ENCODE measurements at places on chromosomes 3 and 15.

DNA sequence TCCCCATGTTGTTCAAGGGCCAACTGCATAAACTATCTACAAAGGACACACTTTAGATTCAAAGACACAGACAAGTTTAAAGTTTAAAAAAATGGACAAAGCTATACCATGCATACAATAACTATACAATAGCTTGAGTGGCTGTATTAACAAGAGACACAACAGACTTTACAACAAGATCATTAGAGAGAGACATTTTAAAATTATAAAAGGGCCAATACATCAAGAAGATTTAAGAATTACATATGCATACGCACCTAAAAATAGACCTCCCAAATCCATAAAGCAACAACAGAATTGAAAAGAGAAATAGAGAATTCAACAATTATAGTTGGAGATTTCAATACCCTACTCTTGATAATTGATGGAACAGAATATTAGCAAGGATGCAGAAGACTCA, 79.4 kb downstream of the XXYLT1 start:
- no peak for DNase-seq

- DNase-seq = no peak
These were observed 36.4 kb downstream of the EIF3J start for GRCh38 chr15:44573386-44573785.

GRCh38 chr3:46086986-46087385, 59.7 kb upstream of the XCR1 start:
- DNase-seq = no peak

- DNase-seq = no peak
These were observed 486 bp downstream of the CDIN1 start for GRCh38 chr15:36579792-36580431.

GRCh38 chr15:40047415-40048210, 8.6 kb upstream of the SRP14 start:
- no peak for DNase-seq

DNA sequence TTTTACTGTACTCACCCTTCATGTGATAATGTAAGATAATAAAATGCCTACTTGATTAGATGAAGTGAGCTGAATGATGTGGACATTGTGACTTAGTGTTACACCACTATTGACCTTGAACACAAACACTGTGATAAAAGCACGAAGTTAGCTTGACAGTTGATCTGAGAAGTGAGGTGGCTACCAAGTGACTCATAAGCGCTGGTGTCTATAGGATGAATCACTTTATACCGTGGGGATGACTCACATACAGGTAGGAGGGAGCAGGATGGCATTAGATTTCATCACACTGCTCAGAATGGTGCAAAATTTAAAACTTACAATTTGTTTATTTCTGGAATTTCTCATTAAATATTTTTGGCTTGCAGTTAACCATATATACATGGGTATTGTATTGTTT, 174.7 kb upstream of the CNTN3 start:
- DNase-seq = no peak

GRCh38 chr3:169600732-169601131, 62.8 kb downstream of the MECOM start:
- no peak for DNase-seq

- no peak for DNase-seq
These were observed 10.4 kb upstream of the ZFAND6 start for GRCh38 chr15:80049046-80049445.

GRCh38 chr3:67662733-67663132, 8.3 kb upstream of the SUCLG2 start:
- no peak for DNase-seq

- DNase-seq = no peak
These were observed 52.6 kb upstream of the DUT start for GRCh38 chr15:48278666-48279065.

GRCh38 chr3:39192490-39193092, at the start of gene XIRP1:
TSS of gene XIRP1 (minus strand) at chr3:39192595. CDS start at chr3:39189445, 3,150 bp downstream.
- DNase-seq = no peak

DNA sequence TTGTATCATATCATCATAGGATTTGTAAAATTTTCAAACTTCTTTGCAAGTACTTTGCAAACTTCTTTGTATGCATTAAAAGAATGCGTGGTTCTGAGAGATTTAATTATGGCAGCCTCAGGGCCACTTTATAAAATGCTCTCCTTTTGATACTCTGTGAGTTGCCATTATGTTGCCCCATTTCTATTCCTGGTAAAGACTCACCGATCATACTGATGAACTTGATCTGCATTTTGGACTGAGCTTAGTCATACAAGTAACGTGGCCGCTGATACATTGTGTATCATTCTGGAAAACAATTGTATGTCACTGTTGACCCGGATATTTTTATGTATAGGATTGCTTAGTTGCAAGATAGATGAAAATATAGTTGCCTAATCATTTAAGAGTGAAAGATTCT, 38.8 kb downstream of the AKAP13 start:
- no peak for DNase-seq

- DNase-seq = no peak
These were observed 48.6 kb upstream of the DUSP7 start for GRCh38 chr3:52104684-52105640.

- DNase-seq = no peak
These were observed 4.4 kb downstream of the NAALADL2 start for GRCh38 chr3:174863488-174863887.

- DNase-seq = no peak
These were observed 11.2 kb downstream of the SH2D7 start for GRCh38 chr15:78103406-78104118.

DNA sequence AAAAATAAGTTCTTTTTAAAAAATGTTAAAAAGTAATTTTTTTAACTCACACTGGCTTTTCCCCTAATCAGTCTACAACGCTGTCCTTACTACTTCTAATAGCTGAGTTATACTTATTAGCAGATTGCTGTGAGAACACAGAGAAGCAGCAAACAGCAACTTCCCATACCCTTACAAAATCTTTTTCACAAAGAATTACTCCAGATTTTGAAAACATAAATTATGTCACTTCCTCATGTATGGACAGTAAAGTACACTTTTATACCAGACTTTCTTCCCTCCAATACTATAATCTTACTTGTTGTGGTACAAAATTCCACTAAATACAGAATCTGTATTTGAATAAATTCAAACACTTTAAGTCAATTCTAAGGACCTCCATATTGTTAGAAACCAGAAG, 2.1 kb downstream of the PHC3 start:
- no peak for DNase-seq

DNA sequence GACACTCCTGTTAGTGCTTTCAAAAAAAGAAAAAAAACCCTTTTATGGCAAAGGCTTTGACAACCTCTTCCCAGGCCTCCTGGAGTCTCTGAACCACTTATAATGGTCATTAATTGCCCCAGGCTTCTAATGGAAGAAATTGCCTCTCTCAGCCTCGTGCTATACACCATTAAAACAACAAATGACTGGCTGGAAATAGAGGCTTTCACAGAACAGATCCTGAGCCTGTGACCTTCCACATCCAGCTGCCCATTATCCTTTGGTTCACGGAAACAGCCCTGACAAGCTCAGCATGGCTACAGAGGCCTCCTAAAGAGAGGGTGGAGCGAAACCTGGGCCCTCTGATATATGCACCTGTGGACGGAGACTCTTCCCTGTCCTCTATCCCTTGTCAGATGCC, 26.8 kb upstream of the MKRN3 start:
- DNase-seq = no peak

GRCh38 chr15:47607695-47608094, 109.6 kb upstream of the SEMA6D start:
- no peak for DNase-seq

DNA sequence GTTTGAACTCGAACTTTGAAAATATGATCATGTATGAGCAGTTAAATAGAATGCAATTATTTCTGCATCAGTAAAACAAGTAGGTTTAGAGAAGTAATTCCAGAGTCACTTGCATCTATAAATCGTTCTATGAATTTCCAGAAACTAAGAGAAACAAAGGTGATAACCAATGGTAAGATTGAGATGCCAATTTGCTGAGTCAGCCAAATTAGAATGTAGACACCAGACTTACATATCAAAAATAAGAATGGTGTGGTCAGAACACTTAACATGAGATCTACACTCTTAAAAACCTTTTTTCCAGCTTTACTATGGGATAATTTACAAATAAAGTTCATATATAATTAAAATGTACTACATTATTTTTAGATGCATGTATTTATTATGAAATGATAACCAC, 1435.9 kb downstream of the OTOL1 start:
- DNase-seq = no peak

GRCh38 chr15:40929660-40930429, 705 bp downstream of the DLL4 start:
- DNase-seq = peak; percentile 81

DNA sequence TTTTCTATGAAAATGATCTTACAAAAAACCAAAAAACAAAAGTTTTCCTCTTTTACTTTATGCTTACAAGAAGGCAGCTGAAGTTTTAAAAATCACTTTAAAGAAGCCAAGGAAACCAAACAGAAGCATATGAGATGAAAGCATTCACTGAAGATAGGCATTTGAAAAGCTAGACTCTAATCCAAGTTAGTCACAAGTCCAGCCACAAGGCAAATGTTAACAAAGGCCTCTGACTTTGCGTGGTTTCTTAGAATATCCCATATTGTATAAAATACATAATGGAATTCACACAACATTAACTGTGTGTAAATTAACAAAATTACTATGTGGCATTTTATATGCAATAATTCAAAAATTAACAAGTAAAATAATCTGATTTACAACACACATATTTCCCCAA, 17.7 kb downstream of the MRPL3 start:
- DNase-seq = no peak

- DNase-seq = no peak
These were observed 189.0 kb upstream of the TMC3 start for GRCh38 chr15:81562986-81563385.

DNA sequence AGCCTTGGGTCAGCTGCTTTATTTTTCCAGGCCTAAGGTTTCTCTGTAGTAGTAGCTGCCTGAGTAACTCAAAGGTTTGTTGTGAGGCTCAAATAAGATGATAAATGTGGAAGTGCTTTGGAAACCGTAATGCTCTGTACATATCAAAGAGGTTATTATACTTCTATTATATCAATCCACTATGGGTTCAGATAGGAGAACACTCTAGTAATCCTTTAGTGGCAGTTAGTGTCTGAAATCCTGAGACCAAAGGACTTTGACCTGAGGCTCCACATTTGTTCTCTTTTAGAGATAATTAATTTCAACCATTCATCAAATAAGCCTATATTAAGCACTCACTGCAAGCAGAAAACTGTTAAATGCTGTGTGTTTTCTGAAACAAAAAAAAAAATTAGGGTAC, 128.6 kb upstream of the BCL6 start:
- no peak for DNase-seq

- DNase-seq = peak; percentile 43
These were observed 1.1 kb downstream of the MESP2 start for GRCh38 chr15:89777073-89777751.

GRCh38 chr3:119225121-119225520, 15.6 kb downstream of the B4GALT4 start:
- DNase-seq = no peak

GRCh38 chr3:94612631-94613030, 549.8 kb downstream of the NSUN3 start:
- no peak for DNase-seq

DNA sequence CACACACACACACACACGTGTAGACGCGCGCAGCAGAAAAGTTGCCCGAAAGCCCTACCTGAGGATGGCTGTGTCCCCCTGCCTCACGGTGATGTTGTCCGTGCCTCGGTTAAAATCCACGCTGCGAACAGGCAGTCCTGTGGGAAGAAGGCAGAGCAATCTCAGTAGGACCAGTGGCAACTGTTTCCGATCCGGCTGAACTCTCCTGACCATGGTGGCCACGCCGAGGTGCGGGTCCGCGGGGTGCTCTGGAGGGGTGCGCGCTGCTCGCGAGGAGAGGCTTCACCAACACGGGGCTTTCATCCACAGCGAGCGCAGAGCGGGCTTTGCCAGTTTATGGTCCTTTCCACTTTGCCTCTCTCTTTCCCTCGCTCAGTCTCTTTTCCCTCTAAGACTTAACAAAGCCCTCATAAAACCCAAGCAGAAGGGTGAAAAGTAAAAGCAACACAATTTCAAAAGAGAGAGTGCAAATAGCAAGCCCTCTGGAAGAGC, 422 bp downstream of the LSAMP start:
- peak; percentile 50 for DNase-seq

- DNase-seq = no peak
These were observed 9.7 kb upstream of the RNF7 start for GRCh38 chr3:141728355-141728892.

DNA sequence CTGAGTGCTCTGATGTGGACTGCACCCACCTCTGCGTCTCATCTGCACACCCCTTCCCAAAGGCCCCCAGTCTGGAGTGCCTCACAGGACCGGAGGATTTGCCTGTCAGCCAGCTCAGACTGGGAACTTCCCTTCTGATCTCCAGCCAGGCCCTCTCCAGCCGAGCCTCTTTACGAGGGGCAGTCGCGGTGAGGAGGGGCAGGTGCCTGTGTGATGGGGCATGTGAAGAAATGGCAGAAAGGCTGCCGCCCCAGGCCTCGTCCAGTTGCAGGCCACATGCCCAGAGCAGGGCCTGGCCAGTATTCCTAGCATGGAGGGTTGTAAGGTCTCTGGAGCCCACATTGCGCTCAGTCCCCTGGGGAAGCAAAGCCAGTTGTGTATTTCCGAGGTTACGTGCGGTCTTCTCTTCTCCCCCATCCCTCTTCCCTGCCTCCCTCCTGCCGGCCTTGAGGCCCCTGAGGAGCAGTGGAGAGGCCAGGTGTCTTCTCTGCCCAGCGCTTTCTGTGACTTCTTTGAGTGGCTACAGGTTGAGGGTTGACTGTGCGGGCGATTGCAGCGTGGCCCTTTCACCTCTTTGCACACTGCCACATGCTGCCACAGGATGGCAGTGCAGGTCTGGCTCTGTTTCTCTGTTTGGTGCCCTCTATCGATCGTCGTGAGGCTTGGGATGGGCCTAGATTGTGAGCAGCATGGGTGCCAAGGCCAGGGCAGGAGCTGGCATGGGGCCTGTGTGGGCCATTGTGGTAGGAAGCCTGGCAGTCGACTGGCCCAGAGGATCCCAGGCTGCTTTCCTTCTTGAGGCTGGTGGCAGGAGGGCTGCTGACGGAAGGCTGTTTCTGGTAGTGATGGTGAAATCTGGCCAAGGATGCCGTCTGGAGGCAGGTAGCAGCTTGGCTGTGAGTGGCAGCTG, 5.3 kb downstream of the CLK3 start:
- DNase-seq = peak; percentile 96

- no peak for DNase-seq
These were observed 92.2 kb upstream of the ALCAM start for GRCh38 chr3:105274536-105274935.

GRCh38 chr3:49883998-49884397, 14.3 kb upstream of the CAMKV start:
- DNase-seq = no peak

GRCh38 chr3:3038201-3038991, 71.8 kb downstream of the IL5RA start:
- DNase-seq = no peak

DNA sequence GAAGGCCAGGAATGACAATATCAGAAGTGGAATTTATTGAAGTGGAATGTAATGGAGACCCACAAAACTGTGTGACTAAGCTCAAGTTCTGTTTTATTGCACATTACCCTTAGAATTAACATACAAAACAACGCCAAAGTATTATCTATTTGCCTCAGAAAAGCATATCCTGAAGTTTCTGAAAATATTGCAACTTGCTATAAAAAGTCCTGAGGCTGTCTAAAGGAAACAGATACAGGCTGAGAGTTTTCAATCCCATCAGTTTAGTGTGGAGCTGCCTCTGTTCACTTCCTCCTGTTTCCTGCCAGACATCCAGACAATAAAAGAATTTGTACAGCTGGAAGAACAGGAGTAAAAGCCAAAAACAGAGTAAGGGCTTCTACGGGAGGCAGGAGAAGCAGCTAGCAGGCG, 108.8 kb downstream of the FBN1 start:
- DNase-seq = no peak

Data from H7 (cell line).